ENCODE measurements at places on chromosomes 4 and X.

DNA sequence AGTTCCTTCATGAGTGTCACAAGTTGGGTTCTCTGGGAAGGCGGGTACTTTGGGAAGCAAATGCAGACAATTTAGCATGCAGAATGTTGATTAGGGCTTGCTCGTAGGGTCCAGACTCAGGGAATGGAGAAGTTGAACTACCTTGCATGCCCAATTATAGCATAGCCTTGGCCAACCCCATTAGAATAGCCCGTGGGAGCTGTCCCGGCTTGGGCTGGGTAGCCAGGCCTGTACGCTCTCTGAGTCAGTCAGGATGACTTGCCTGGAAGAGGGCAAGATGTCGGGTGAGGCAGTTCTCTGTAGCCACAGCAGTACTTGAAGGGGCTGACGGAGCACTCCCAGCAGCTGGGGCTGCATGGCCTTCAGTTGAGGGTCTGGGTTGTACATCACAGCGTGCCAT is 19.5 kb downstream of the KIAA0232 start:
- no peak for DNase-seq

- DNase-seq, result no peak
These were observed 2.7 kb downstream of the CPLX1 start for GRCh38 chr4:823176-823760.

DNA sequence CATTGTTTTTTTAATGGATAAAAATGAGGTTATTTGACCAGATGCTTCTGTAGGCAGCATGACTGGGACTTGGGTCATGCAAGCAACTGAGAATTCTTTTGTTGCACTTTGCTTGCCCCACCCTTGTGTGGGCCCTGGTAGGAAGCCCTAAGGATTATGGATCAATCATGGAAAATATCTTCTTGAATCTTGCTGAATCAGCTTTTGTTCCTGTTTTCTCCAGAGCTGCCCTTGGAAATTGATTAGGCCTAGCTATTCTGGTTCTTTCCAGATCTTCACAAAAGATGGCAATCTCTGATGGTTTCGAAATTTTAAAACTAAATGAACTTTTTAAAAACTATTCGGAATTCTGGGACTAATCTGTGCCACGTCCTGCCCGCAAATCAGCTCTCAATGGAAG is 58.6 kb downstream of the PRRG1 start:
- DNase-seq, result no peak

DNA sequence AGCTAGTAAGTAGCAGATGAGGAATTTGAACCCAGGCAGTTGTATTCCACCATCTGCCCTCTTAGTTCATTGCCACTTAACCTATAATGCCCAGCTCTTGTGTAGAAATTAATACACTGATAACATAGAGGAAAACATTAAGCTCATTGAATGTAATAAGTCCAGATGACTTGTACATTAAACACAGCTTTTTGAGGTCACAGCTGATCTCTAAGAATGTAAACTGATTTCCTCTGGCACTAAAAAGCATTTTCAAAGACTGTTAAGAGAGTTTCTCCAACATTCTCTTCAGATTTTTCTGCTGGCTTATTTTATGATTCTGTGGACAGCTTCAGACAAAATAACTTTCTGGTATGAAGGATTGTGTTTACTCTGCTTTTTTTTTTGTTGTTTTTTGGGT is 42.7 kb downstream of the HPRT1 start:
- DNase-seq, result no peak

GRCh38 chrX:2401201-2401589 is 99.6 kb downstream of the DHRSX start:
- DNase-seq, result no peak

DNA sequence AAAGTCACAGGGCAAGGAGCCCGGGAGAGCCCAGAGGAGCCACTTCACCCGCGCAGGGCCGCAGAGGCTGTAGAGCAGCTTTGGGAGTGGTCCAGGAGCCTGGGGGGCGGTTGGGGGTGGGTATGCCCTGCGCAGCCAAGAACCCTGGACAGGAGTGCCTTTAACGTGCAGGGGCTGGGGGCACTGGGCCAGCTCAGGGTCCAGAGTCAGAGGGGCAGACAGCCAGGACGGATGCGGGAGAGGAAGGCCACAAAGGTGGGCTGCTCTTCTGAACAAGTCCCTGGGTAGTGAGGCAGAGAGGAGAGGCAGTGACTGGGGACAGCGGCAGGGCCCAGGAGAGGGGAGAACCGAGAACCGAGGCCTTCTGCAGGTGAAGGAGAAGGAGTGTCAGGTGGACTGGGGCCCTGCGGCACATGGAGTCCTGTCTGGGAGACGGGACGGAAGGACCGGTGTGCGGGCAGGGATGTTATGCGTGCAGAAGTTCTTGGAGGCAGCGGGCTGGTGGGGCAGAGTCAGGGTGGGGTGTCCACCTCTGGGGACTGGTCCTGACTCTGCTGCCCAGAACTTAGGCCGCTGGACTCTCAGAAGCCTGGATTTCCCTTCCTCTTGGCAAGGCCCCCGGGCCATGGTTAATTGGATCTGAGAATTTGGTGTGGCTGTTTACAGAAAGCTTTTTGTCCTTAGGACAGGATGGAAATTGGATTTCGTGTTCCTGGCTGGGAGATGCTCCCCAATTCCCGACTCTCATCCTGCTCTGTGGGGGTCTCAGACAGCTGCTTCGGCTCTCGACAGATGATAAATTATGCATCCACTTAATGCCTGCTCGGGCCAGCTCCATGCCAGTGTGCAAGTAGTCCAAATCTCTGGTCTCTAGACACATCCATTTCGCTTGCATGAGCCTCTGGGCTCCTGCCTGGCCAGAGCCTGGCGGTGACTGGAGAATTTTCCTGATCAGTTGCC is 31.9 kb downstream of the ADRA2C start:
- no peak for DNase-seq
